Stimulated activated CD4-positive, alpha-beta T cell treated with anti-CD3 and anti-CD28 coated beads, Interleukin-1b, Interleukin-23, amount 100 ng/mL, for 24 hours (primary cell): ENCODE measurements at places on chromosomes 13 and 19.

DNA sequence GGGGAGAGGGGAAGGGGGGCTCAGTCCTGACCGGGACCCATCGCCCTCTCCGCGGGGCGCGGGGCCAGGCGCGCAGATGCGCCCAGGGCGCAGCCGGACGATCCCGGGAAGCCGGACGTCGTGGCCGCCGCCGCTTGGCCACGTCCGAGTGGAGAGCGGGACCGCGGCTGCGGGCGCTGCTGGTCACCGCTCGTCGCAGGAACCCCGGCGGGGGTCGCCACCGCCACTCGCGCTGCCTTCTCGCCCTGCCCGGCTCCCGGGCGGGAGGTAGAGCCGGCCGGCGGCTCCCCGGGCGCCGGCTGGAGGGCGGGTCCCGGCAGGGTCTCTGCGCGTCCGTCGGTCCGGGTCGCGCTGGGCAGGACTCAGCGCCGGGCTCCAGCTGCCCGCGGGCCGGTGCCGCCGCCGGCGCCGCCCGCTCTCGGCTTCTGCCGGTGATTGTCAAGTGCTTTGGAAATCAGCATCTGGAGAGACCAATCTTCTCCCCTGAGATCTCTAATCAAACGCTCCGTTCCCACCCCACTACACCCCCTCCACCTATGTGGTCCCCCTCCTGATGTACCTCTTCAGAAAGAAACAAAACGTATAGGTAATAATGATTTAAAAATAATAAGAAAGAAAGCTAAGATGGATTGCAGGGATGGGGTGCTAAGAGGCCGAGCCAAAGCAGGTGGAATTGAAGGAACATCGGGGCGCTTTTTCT lies 464.4 kb downstream of the ITGBL1 start:
- no peak for DNase-seq

DNA sequence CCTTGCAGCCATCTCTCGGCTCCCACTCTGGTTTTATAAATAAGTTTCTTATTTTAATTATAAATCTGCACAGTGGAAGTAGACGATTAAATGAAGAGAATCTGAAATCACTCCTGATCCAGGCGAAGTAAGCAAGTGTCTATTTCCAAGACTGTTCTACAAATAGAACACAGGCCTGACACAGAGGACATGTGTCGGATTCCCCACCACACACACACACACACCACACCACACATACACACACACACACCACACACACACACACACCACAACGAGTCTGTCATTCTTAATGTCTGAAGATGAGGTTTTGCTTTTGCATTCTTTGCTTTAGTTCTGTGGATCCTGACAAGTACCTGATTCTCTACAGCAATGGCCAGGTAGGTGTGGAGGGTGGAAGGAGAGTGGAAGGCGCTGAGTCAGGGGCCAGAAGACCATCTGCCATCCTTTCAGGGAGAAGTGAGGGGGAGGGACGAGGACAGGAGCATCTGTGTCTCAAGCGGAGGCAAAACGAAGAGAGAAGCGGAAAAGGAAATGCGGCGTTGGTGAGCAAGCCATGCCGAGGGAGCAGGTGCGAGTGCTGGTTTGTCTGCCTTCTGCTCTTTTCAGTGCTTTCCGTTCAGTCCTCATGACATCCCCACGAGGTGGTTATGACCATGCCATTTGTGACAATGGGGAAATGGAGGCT lies 110.2 kb downstream of the TEX26 start:
- DNase-seq: no peak

DNA sequence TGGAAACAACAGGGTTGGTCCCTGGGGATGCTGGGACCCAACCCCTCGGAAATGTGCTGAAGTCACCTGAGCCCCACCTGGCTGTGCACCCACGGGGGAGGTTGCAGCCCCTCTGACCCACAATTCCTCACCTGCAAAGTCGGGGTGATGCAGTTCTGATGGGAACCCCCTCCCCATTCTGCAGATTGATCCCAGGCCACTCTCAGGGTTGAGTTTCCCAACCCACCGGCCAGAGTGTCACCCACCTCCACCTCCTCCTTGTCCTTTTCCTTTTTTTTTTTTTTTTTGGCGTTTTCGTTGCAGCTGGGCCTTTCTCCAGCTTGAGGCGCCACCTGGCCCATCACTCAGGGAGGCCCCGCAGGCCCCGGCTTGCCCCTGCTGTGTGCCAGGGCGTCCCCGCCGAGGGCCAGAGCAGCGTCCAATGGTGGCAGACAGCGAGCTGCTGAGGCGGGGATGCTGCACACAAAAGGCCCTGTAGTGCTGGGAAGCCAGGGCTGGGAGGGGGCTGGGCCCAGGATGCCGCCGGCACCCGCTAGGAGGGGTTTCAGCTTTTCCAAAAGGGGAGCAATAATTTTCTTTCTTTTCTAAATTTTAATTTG lies 4.6 kb downstream of the PIK3R2 start:
- DNase-seq: no peak

GRCh38 chr13:95723438-95723837 lies 46.5 kb downstream of the DNAJC3 start:
- DNase-seq: no peak

DNA sequence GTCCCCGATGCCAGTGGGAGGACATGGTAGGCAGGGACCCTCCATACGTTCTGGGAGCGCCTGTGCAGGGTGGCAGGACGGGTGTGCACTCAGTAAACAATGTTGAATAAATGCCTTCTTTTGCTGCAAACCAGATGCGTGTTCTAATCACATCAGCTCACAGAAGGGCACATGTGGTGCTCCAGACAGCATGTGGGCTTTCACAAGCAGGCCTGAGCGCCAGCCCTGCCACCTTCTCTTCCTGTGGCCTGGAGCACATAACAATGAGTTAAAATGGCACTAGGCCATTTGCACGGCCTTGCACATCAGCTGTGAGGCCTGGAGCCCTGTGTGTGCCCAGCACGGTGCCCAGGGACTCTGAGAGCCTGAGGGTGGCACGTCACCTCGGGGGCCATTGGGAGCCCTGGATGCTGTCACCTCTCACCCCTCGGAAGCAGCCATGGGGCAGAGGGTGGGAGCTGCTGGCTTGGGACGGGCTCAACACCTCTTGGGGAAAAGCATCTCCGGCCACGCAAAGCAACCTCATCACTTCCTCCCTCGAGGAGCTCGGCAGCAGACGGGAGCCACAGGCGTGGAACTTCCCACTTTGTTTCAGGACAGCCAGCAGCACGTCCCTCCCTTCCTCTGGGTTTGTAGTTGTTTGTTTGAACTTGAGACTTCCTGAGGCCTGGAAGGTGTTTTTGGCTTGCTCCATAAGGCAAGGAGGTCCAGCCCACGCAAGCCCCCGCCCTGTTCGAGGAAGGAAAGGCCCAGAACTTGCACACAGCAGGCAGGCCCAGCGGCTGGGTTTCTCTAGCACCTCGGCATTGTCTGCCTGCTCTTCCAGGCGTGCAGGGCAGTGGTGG lies 9.8 kb downstream of the MCF2L start:
- DNase-seq: no peak

DNA sequence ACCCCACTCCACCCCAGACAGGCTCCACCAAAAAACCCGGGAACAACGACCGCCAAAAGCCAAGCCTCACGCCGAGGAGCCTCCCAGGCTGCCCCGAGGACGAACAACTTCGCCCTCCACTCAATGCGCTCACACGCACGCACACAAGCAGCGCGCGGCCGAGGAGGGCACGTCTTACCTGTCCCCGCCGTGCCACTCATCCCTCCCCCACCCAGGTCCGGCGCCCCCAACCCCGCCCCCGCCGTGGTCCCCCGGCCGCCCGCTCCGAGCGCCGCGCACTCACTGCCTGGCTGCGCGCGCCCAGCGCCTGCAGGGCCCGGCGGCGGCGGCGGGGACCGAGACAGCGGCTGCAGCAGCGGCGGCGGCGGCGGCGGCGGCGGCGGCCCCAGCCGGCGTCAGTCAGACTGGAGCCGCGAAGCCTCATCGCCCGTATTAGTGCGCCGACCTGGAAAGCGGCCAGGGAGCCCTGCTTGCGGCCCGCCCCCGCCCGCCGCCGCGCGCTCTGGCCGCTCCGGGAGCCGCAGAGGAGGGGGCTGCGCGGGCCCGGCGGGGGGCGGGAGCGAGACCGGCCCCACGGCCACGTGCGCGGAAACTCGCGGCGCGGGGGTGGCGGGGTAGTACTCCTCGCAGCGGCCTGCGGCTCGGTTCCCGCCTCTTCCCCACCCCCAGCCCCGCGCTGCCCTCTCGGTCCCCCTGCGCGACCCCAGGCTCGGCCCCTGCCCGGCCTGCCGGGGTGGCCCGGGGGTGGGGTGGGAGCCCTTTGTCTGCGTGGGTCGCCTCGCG lies at the start of gene SMAD9:
SMAD9 (minus strand) TSS at position 406 of the 783 bp plus-strand sequence. CDS start 40,549 bp downstream, outside the sequence.
- no peak for DNase-seq

- DNase-seq: no peak
Measured at GRCh38 chr19:13019332-13019731, 24.1 kb downstream of the NFIX start.

DNA sequence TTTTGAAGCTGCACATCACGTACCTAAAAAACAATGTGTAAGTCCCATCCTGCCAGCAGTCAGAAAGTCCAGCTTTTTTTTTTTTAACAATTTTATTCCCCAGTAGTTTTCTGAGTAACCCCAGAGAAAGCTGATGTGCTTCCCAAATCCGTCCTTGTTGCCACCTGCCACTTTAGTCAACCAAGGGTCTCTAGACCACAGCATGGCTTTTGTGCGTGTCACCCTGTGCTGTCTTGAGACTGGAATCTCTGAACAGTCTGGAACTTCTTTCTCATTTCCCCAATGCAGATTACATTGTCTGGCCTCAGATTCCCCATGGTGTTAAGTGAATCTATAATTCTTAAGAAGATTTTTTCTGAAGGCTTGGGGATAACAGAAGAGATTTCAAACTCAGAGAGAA lies 289.2 kb upstream of the KLF12 start:
- DNase-seq: no peak

- DNase-seq: no peak
Measured at GRCh38 chr13:24672141-24673132, 7.8 kb upstream of the ATP12A start.

DNA sequence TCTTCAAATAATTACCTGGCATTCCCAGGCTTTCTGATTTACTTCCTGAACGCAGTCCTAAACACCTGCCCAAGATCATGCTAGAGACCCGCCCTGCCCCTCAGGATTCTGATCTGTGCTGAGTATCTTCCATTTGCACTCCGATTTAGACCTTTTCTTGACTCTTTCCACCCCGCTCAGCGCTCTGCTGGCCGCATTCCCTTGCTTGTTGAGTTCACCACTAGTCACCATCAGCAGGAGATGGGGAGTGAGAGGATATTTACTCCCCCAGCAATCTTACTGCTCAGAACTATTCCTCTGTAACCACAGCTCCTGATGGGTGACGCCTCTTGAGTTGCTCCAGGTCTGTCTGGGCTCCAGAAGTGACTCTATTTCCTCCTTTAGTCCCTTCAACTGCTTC lies 419.4 kb upstream of the MIR17HG start:
- DNase-seq: no peak

- no peak for DNase-seq
Measured at GRCh38 chr19:8699908-8700307, 1.3 kb upstream of the ACTL9 start.

- no peak for DNase-seq
Measured at GRCh38 chr13:30398601-30399072, 23.7 kb upstream of the UBE2L5 start.

- DNase-seq: no peak
Measured at GRCh38 chr19:16714702-16715287, 4.9 kb upstream of the NWD1 start.

DNA sequence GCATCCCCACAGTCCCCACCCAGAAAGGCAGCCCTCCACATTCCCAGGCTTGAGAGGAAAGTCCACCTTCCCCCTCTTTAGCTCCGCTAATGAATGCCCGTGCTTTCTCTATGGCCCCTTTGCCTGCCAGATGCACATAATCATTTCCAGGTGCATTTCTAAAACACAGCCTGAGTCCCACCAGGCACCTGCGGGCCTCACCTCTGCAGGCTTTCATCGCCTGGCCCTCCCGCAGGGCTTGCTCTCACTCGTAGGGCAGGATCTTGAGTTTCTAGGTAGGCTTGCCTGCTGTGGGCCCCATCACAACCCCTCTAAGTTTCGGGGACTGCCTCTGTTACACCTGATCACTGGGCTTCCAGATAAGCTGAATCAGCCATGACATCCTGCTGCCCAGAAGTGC lies 173.6 kb downstream of the ZNF536 start:
- no peak for DNase-seq

- DNase-seq: no peak
Measured at GRCh38 chr13:39588384-39588783, 14.6 kb downstream of the LHFPL6 start.

DNA sequence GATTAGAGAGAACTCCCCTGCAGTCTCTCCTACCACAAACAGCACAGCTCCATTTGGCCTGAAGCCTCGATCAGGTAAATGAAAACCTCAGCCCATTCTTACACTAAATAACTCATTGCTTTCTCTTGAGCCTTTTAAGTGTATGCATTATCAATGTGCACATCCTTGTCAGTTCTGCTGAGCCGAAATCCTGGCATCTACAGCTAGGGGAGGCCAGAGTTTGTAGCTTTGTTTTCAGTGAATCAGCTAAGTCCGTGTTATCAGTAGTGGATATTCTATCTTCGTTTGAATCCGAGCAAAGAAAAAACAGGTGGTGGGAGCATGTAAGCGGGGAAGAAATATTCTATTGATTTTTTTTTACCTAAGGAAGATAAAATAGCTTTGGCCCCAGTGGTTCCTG lies 84.4 kb downstream of the ESD start:
- no peak for DNase-seq

DNA sequence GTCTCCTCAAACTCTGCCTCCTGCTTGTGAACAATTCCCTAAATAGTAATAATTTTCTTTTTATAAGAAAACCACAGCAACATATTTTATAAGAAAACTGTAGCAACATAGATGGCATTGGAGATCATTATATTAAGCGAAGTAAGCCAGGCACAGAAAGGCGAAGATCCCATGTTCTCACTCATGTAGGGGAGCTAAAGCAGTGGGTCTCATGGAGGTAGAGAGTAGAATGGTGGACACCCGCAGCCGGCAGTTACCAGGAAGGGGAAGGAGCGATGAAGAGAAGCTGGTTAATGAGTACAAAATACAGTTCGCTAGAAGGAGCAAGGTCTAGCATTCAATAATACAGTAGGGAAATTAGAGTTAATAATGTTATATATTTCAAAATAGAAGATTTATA lies 42.9 kb downstream of the CRYL1 start:
- no peak for DNase-seq

- no peak for DNase-seq
Measured at GRCh38 chr19:57759096-57759495, 10.4 kb upstream of the ZNF586 start.

DNA sequence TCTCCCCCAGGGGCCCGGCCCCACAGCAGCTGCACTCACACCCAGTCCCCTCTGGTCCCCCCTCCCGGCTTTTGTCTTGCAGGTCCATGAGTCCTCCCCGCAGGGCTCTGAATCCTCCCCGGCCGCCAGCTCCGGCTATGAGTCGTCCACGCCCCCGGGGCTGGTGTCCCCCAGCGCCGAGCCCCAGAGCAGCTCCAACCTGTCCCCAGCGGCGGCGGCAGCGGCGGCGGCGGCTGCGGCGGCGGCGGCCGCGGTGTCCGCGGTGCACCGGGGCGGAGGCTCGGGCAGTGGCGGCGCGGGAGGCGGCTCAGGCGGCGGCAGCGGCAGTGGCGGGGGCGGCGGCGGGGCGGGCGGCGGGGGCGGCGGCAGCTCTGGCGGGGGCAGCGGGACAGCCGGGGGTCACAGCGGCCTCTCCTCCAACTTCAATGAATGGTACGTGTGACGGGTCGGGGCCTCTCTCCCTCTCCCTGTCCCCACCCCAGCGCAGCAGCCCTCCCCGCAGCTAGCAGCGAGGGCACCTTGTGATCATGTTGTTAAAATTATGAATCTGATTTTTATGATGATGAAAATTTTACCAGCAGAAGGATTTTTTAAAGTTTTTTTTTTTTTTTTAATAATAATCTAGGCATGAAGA lies 3.8 kb downstream of the ZIC2 start:
- no peak for DNase-seq

GRCh38 chr13:65803530-65804392 lies 1426.4 kb downstream of the PCDH9 start:
- DNase-seq: no peak
